ENCODE measurements at places on chromosomes 12 and 14.
A peak's percentile ranks its signal among the peaks of the same experiment; 100 is the strongest.

- DNase-seq, result no peak
These were observed 423.2 kb downstream of the ATP23 start for GRCh38 chr12:58364389-58365086.

- peak; percentile 27 for DNase-seq
These were observed 72.4 kb downstream of the TTC9 start for GRCh38 chr14:70714055-70714550.

- no peak for DNase-seq
These were observed 1183.7 kb downstream of the AACS start for GRCh38 chr12:126248871-126249403.

DNA sequence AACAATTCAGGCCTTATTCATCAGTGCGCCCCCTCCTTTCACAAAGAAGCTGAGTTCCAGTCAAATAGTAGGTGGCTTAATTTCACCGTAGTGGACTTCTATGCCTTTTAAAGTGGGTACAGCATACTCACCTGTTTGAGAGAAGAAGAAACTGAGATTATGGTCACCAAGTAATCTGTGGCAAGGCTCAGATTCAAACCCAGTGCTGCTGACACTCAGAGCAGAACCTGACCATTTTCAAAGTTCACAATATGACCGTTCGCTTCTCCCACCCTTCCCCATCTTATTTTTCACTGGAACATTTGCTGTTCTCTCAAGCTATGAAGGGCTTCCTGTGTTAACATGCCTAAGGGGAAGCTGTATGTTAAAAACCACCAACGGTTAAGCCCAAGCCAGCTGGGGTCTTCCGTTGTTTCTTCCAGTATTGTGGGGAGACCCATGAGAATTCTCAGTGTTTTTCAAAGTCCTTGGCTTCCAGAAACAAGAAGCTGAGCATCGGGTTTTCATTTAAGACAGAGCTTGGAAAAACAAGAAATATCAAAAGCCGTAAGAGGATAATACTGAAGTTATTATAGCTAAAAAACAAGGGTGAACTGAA is 6.1 kb upstream of the PSMA6 start:
- no peak for DNase-seq

DNA sequence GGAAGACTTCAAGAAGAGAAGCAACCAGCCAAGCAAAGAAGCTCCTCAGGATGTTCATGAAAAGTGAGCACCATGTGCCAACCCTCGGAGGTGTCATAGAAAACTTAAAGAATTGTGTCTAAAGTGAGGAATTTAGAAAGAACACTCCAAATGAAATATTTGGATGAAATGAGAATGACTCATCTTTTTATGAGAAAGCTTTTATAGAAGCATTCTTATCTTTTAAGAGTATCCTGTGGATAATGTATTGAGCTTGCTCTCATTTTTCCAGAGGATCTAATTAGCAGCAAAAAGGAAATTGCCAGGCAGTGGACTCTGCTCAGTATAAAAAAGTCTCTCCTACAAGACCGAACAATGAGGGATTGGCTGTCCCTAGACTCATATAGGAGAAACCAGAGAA is 454.9 kb downstream of the LRIG3 start:
- DNase-seq, result no peak

DNA sequence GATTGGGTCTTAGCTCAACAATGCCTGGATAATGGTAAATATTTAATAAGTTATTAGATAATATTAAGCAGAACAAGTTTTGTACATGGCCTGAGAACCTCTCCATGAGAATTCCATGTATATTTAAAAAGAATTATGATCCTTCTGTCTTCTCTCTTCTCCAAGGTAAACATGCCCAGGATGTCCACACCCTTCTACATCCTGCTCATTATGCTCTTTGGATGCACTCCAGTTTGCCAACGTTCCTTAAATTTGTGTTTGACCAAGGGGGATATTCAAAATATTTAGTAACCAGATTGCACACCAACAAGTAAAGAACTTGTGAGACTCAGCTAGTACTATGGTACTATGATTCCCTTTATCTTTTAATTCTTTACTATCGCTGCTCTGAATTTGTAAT is 44.8 kb upstream of the ERGIC2 start:
- no peak for DNase-seq

DNA sequence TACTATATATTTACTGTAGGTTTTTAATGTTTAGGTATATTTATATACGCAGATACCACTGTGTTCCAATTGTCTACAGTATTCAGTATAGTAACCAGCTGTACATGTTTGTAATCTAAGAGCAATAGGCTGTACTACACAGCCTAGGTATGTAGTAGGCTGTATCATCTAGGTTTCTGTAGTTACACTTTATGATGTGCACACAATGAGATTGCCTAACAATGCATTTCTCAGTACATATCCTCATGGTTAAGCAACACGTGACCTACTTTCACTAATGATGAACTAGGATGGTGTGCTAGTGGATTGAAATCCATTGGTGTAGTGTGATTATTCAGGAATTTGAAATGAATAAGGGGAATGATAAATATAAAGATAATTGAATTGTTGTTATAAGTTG is 77.7 kb downstream of the ETNK1 start:
- no peak for DNase-seq

- no peak for DNase-seq
These were observed at the start of gene ZNF705A for GRCh38 chr12:8156845-8157244. Gene ZNF705A, plus strand, starts transcription at chr12:8157015. Its CDS starts 15,611 bp downstream, at chr12:8172626.

Measured in activated CD8-positive, alpha-beta memory T cell treated with anti-CD3 and anti-CD28 coated beads for 48 hours (primary cell).